Activated CD8-positive, alpha-beta memory T cell treated with anti-CD3 and anti-CD28 coated beads for 1 hour (primary cell): ENCODE measurements at places on chromosomes 12 and 14.

DNA sequence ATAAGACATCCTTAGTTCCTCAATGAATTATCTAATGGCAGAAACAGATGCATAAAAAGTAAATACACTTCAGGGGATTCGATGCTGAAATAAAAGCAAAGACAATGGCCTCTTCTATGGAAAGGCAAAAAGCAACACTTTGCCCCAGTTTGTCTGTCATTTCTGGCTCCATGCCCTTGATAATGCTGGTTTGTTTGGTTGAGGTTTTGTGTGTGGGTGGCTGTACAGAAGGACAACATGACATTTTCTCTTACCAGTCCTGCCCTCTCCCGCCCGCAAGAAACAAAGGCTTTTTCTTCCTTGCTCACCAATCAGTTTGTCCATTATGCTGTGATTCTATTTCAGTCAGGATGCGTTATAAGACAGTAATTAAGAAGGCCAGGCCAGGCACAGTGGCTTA, 18.1 kb upstream of the WDR89 start:
- DNase-seq = no peak

DNA sequence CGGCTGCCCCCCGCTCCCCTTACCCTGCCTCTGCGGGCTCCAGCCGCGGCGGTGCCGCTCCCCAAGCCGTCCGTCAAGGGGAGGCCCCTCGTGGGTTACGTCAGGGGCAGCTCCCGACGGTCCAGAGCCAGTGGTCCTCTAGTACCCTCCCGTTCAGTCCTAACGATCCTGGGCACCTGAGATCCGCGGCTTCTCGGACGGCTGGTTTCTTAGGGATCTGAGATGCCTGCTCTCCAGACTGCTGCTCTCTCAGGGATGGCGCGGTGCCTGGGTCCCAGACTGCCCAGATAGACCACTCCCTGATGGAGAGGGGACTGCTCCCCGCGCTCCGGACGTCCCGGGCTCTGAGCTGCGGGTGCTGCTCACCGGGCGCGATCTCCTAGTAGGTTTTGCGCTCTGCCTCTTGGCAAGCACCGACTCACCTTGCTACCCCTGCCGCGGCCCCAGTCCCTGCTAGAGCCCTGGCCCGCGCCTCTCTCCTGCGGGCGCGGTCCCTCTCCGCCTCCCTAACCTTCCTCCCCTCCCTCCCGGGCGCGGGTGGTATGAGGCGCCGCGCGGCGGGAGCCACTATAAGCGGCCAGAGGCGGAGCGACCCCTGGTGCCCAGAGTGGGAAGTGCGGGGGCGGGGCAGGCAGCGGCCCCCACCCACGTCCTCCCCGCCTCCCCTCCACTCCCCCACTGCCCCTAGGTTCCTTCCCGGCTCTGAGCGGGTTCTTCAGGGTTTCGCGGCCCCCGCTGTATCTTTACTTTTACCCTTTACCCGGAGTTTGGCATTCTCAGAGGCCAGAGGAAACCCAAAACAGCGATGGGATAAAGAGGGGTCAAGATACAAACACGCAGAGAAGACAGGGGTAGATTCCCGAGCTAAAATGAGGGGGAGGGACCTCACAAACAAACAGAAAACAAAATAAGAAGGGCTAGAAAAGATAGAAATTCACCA, at the start of gene C1QL4:
TSS of gene C1QL4 (minus strand) at position 544 of the 940 bp plus-strand sequence. CDS start 711 bp downstream, outside the sequence.
- peak; percentile 87 for DNase-seq

DNA sequence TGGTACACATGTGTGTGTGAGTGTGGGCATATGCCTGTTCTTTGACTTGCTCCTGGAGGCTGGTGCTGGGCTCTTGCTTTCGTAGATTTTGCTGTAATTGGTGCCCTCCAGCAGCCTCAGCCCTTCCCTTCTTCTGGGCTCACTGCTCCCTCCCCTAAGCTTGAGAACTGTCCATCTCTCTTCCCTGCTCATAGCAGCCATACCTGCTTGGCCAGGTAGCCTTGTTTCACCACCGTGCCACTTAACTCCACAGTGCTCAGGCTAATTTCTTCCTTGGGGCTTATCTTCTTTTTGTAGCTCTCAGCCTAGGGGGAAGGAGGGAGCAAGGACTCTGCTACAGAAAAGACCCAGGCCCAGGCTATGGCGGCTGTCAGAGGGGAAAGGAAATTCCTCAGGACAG, 19.8 kb downstream of the PLEK2 start:
- DNase-seq = no peak

DNA sequence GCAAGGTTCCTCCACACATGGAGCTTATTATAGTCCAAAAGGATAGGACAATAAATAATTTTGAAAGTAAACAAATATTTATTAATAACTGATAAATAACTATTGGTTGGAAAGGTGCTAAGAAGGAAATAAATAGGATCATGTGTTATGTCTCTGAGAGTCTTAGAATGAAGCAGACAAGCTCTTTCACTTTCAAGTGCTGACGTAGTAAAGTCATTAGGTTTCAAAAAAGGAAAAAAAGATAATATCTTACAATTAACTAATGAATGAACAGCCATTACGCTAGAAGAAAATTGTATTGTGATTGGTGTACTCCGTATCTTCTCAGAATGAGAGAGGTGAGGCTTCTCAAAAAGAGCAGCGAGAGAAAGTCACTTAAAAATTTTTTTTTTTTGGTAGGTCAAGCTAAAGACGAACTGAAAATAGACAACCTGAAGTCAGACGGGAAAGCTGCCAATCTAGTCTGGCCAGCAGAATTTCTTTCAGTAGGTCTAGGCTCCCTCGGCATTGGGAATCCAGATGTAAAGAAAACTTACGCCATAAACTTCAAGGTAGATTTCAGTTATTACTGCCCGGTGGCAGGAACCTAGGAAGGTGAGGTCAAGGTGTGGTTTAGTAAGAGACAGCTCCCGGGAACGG, 583 bp upstream of the LEMD3 start:
- no peak for DNase-seq

- DNase-seq = no peak
Observed at GRCh38 chr14:80713076-80713850, 228.3 kb downstream of the CEP128 start.

DNA sequence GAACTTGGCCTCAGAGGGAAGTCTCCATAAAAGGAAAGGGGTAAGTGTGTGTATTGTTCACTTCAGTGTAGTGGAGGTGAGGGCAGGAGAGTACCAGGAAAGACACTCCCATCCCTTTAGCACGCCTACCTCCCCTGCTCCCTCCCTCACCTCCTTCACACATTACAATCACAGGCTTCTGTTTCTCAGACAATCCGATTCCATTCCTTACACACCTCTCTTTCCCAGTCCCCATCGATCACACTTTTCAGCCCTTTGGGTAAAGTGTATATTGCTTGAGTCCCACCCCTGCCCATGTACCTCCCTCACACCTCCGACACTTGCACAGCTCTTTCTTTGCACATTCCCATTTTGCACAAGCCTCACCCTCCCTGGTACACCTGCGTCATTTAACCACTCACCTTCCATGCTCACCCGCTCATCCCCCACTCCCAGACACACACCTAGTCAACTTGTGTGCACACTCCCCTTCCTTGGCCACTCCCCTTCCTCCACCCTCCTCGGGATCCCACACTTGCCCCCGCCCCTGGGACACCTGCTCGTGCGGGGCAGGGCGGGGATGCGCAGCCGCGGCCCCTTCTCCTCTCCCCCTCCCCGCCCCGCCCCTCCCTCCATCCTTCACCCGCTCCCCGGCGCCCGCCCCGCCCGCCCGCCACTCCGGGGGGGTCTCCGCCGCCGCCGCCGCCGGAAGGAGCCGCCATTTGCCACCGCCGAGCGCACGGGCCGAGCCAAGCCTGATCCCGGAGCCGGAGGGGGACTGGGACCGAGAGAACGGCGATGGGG, at the start of gene MARCHF9:
TSS of gene MARCHF9 (plus strand) at position 693 of the 783 bp plus-strand sequence. CDS start 426 bp downstream, outside the sequence.
- peak; percentile 65 for DNase-seq

DNA sequence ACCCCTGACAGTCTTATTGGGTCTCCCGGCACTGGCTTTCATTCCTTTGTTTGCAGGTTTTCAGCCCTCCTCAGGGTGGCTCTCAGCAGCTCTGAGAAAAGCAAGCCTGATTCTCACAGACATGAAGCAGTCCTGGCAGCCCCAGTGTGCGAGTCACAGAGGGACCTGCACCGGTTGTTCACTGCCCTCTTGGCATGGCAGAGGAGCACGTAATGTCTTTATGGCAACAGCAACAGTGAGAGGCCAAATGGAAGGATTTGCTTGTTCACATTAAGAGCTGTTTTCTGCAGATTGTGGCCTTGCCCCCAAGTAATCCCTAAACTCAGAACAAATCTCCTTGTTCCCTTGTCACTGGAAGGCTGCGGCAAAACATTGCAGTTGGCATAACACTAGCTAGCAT, 3.4 kb downstream of the KCNA5 start:
- no peak for DNase-seq

GRCh38 chr12:20259786-20260185, 108.6 kb upstream of the PDE3A start:
- no peak for DNase-seq

DNA sequence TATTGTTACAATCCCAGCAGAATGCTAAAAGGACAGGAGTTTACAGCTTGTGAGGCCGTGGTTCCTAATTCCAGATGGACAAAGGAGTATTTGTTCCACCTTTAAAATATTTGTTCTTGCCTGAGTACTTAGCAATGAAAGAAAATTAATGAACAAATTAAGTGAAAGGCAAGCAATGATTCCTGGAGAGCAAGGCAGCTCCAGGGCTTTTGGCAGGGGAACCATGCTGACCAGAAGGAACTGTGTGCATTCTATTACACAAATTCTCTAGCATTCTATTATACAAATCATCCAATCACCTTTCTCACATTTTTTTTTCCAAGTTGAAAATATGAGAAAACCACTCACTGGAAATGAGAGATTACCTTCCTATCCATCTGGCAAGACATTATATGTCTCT, 1.8 kb upstream of the BMAL2 start:
- DNase-seq = no peak

GRCh38 chr14:22561661-22562579, 27.1 kb downstream of the DAD1 start:
- DNase-seq = peak; percentile 48

GRCh38 chr12:64532734-64533351, 77.5 kb upstream of the RASSF3 start:
- no peak for DNase-seq

DNA sequence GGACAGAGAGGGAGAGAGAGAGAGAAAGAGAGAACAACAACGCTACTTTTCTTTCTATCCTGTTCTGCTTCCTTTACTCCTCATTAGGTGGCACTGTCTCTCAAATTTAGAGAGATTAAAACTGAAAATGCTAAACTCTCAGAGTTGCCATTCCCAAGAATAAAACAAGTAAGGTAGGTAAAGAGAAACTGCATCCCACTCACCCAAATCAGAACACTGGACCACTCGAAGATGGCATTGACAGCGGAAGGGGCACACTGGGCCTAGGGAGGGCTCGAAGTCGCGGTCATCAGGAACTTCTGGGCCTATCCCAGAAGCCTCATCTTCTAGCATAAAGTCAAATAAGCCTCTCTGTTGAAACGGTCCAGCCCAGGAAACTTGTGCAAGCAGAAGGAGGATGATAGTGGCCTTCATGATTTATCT, 4.5 kb downstream of the DCN start:
- no peak for DNase-seq

- DNase-seq = no peak
Observed at GRCh38 chr14:59534361-59534987, 42.1 kb downstream of the CCDC175 start.

- no peak for DNase-seq
Observed at GRCh38 chr12:100908501-100908900, 113.9 kb downstream of the ANO4 start.

DNA sequence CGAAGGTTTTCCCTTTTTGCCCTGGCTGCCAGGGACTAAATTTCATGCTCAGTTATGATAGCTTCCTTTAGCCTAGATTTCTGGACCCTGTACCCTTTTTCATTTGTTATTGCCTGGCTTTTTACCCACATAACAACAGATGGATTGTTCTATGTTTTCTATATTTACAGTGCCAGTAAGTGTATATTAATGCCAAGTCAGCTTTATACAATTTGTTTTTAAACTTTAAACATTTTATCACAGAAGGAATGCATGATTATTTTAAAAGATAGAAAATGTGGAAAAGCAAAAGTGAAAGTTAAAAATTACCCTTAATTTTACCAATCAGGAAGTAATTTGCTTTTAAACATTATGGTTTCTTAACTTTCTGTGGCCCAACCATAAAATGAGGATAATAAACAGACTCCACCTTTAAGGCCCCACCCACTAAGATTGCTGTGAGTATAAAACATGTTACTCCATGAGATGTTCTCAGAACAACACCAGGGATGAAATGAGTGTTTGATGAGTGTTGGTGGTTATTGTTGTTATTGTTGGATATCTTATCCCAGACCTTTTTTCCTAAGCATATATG, 496.8 kb downstream of the EGLN3 start:
- no peak for DNase-seq

DNA sequence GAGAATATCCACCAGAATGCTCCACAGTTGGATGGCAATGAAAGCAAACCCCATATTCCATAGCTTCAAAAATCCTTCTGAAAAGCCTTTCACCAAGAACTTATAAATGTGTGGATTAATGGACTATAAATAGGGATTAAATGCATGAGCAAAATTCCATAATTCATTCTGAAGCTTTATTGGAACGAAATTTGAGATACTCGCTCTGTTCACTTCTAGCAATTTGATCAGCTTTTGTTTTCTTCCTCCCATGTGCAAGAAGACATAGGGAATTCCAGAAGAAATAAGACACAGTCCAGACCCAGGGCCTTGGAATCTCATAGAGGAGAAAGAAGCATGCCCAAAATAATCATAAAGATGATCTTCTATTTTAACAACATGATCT, 285.9 kb upstream of the TMPO start:
- no peak for DNase-seq

- no peak for DNase-seq
Observed at GRCh38 chr12:122355706-122356105, 66.8 kb downstream of the CLIP1 start.

GRCh38 chr14:55306938-55307589, 35.8 kb downstream of the FBXO34 start:
- no peak for DNase-seq

- DNase-seq = no peak
Observed at GRCh38 chr12:131825146-131825892, 2.9 kb upstream of the MMP17 start.

DNA sequence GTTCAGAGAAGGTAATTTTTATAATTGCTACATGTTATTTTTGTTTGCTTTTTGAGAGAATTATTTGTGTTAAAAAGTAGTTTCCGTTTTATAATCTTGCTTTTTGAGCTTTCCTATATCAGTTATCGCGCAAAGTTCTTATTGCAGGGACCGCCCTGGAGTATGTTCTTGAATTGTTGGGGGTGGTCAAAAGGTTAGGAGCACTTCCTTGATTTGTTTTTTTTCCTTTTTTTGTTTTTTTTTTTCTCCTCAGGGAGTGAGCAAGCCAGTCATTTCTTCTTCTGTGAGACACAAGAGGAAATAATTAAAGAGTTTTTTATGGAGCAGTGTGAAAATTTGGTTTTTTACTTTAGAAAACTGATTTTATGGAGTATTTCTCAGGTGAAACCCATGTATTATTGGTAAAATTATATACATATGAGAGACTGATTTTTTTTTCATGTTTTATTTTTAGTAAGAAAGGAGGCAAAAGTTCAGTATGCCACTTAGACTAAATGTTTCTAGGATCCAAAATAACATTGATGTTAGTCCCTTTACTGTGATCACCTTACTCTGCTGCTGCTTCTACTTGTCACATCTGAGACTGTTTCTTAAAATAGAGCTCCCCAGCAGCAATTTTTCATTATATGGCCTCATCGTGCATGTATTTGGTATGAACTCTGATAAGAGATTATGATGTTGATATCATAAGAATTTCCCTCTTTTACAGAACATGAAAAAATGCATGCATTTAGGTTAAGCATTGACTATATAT, 26.6 kb downstream of the PLEKHA5 start:
- DNase-seq = no peak

GRCh38 chr14:94175011-94175745, 1.1 kb downstream of the PPP4R4 start:
- DNase-seq = no peak
